ENCODE measurements at places on chromosomes 11 and 22.
A peak's percentile ranks its signal among the peaks of the same experiment; 100 is the strongest.

DNA sequence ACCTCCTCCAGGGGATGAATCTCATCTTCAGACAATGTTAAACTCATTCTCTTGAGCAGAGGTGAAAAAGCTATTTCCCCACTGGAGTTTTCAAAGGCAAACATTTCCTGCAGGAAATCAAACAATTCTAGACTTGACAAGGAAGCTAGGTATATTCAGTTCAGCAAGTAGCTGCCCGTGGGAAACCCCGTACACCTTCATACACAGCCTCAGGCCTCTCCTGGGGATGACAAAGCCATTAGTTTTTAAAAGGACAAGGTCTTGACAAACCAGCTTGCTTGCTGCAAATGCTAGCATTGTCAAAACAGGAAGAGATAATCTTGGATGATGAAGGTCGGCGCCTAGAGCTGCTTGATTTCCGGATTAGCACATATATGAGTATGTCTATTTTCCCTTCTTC is 1630.8 kb upstream of the TENM4 start:
- no peak for DNase-seq

DNA sequence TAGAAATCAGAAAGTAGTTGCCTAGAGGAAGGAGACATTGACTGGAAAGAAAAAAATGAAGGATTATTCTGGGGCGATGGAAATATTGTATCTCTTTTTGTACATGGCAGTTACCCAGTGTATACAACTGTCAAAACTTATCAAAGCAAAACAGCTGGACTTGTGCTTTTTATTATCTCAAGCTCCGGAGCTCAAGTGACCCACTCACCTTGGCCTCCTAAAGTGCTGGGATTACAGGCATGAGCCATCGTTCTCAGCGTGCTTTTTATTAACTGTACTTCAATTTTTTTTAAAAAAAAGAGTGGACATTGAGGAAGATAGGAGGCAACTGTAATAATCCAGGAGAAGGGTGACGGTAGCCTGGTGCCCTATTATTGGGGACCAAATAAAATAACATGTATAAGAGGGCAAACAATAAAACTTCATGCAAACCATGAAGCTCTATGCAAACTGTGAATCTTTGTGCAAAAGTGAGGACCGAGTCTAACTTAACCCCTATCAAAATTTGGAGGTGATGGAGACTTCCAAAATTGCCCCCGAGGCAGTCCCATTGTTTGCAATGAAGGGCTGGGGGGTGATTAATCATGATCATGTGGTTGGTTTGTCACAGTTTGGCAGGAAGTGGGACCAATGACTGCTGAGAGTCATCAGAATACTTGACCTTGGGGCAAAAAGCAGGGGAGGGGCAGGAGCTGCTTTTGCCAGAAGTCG is 23.5 kb downstream of the FZD4 start:
- DNase-seq: no peak

GRCh38 chr11:12242966-12243365 is 132.6 kb downstream of the MICAL2 start:
- no peak for DNase-seq

DNA sequence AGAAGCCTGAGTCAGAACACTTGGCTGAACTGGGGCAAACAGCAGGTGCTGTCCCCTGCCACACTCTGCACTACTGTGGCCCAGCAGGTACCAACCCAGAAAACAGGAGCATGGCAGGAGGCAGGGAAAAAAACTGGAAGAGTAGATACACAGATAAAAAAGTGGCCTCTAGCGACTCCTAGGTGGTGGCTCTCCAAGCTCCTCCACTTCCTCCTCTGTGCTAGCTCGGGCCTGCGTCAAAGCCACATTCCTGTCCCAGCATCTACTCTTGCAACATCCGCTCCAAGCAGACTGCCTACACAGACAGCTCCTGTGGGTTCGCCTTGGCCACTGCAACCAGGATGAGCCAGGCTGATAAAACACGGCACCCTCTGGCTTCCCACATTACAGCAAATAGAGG is 6.9 kb downstream of the OR8B12 start:
- DNase-seq: peak; percentile 25

DNA sequence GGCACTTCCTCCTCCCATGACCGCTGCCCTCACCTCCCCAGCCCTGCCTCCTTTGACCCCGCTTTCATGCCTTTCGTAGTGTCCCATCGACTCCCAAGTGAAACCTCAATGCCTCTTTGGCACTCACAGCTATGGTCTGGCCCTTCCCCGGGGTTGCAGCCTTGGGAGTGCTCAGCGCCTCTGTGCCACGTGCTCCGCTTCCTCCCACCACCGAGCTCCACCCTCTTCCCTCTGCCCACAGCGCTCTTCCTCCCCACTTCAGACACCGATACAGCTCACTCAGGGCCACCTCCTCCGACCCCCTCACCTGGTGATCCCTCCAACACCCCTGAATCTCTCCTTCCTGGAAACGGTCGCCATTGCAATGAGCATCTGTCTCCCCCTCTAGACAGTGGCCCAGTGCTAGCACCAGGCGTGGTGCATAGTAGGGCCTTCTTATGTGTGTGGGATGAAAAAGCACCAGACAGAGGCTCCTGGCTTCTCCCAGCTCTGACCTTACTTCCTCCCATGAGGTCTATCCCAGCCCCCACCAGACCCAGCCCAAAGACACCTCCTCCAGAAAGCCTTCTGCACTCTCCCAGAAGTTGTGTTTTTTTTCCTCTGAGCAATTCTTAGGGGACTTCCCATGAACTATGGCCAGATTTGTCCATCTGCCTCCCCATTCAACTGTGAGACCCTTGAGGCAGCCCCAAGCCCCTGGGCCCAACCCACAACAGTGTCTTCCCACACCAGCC is 16.4 kb upstream of the SCGB1A1 start:
- DNase-seq: peak; percentile 45

GRCh38 chr11:69468911-69469885 is 12.3 kb upstream of the LINC01488 start:
- no peak for DNase-seq

GRCh38 chr11:111347002-111347722 is 31.9 kb downstream of the POU2AF1 start:
- peak; percentile 65 for DNase-seq

GRCh38 chr22:26779108-26779507 is 121.7 kb downstream of the MIAT start:
- no peak for DNase-seq

GRCh38 chr11:85133636-85134035 is 493.5 kb downstream of the DLG2 start:
- no peak for DNase-seq

- peak; percentile 85 for DNase-seq
Measured at GRCh38 chr11:32034680-32035079, 56.2 kb upstream of the RCN1 start.

DNA sequence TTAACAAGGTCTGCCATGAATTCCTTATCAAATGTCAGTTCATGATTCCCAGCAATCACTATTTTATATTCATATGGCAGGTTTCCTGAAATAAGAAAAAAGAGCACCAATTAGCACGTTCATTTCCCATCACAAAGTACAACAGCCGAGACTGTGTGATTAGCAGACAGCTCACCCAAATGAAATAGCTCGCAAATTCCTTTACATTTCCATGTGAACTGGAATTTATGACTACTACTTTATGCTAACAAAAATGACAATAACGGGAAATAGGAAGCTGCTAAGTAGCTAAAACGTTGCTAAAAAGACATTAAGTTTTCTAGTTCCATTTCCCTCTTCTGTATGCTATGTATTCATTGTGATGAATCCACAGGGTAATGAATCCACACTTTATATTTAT is 90.7 kb downstream of the MPPED2 start:
- no peak for DNase-seq

DNA sequence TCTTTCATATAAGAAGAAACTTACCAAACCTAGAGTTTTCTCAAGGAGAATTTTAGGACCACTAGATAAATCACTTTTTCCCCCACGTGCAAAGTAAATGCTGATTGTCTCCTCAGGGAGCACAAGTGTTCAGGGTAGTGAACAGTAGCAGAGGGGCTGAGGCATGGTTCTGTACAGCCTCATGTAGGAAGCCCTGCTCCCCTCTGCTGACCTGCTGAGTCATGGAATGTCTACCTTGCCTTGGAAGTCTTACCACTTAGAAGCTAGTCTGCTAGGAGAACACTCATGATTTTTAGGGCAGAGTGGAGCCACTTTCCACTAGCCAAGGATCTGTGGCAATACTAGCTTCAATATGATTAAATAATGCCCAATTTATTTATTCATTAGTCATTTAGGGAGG is 2120.6 kb upstream of the RAG2 start:
- no peak for DNase-seq

- no peak for DNase-seq
Measured at GRCh38 chr11:92458486-92458885, 233.9 kb downstream of the FAT3 start.

- no peak for DNase-seq
Measured at GRCh38 chr11:60952742-60953170, 780 bp upstream of the SLC15A3 start.

DNA sequence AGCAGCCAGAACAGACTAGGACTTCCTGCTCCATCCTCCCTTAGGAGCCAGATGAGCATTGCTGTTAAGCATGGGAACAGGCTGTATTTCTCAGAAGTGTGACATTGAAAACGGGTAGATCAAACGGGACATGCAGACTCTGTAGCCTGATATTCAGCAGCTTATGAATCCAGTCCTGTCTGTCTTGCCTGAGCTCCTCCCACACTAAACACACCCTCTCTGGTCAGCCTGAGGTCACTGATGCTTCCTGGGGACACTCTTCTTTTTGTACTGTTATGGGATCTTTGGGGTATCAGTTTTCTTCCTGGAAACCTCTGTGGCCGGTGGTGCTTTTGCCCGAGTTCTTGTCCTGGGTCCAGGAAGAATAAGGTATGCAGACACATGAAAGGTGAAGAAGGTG is 35.8 kb downstream of the C11orf91 start:
- no peak for DNase-seq

DNA sequence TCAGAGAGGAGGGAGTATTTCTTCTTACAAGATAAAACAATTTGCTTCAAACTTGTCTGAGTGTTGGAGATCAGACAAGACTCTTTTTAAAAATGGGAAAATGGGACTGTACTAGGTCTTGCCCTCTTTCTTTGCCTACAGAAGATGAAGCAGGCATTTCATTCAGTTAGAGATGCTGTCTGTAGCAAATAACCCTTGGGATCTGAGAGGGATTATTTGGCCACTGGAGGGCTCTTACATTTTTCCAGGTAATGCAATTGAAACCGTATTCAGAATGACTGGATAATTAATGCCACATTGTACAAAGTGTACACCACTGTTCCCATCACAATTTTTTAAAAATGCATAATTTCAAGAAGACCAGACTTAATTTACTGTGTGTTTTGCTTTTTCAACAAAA is 258.5 kb upstream of the KIRREL3 start:
- DNase-seq: no peak

- no peak for DNase-seq
Measured at GRCh38 chr11:14679662-14680061, 36.1 kb downstream of the PDE3B start.

GRCh38 chr22:32354360-32355351 is 3.0 kb upstream of the RFPL3 start:
- peak; percentile 20 for DNase-seq

All from AG10803 (cell line).